ENCODE measurements at places on chromosomes 3 and 15.

- no peaks in the 10 kb centered on the region for H3K27me3 ChIP-seq
- no peak for DNase-seq
- peaks cover 15% of the 10 kb centered on the region for H3K36me3 ChIP-seq
- H3K27ac ChIP-seq = no peak overlapping the region
These were observed 5.6 kb upstream of the ZBTB47 start for GRCh38 chr3:42647821-42648459.

GRCh38 chr15:52808996-52809395 lies 18.9 kb upstream of the ONECUT1 start:
- H3K27me3 ChIP-seq = peaks cover 11% of the 10 kb centered on the region
- no peak for DNase-seq
- H3K4me1 ChIP-seq = peaks cover 19% of the 10 kb centered on the region
- no peaks in the 10 kb centered on the region for H3K36me3 ChIP-seq
- no peak overlapping the region for H3K4me3 ChIP-seq
- no peak overlapping the region for H3K27ac ChIP-seq

DNA sequence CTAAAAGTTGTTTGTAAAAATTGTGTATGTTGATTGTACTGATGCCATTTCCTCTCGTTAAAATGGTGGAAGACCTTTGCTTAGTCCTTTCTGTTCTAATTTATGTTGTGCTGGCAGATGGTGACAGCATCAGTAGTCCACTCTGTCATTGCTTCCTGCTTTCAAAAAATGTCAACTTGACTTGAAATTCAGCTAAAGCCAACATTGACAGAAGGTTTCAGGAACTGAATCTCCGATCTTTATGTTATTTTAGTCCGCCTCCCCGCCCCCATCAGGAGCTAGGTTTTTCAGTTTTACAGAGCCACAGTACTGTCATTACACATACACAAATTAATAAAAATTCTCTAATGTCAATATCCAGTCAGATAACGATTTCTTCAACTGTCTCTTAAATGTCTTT lies 1.5 kb downstream of the CEP63 start:
- no peak for DNase-seq
- H3K4me1 ChIP-seq = peaks cover 52% of the 10 kb centered on the region
- H3K27me3 ChIP-seq = no peaks in the 10 kb centered on the region
- H3K27ac ChIP-seq = peak overlapping the region; percentile 98
- H3K4me3 ChIP-seq = no peak overlapping the region

DNA sequence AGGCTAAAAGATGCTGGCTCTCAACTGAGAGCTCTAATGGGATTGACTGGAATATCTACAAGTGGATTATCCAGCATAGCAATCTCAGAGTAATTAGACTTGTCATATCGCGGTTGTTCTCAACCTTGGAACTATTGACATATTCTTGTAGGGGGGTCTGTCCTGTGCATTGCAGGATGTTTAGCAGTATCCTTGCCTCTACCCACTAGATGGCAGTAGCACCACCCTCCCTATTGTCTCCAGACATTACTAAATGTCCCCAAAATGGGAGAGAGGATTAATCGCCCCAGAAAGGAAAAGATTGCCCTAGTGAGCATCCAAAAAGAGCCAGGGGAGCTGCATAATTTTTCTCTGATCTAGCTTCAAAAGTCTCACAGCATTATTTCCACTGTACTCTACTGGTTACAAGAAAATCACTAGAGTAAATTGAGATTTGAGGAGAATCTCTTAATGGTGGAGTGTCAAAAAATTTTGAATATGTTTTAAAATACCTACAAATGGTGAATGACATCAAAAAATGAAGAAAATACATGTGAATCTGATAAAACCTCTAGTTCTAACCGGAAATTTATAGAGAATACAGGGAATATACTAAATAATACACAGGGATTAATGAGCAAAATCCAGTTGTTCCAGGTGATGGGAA lies 388.2 kb upstream of the AGTR1 start:
- DNase-seq = no peak
- H3K4me3 ChIP-seq = no peak overlapping the region
- H3K27ac ChIP-seq = no peak overlapping the region
- H3K36me3 ChIP-seq = no peaks in the 10 kb centered on the region
- no peaks in the 10 kb centered on the region for H3K27me3 ChIP-seq

GRCh38 chr15:66921319-66921915 lies 144.0 kb upstream of the SMAD3 start:
- DNase-seq = no peak
- H3K27me3 ChIP-seq = no peaks in the 10 kb centered on the region
- H3K36me3 ChIP-seq = no peaks in the 10 kb centered on the region
- no peak overlapping the region for H3K27ac ChIP-seq
- H3K4me3 ChIP-seq = no peak overlapping the region

- H3K4me3 ChIP-seq = no peak overlapping the region
- no peak for DNase-seq
- H3K36me3 ChIP-seq = no peaks in the 10 kb centered on the region
- no peak overlapping the region for H3K27ac ChIP-seq
- no peaks in the 10 kb centered on the region for H3K27me3 ChIP-seq
- no peaks in the 10 kb centered on the region for H3K4me1 ChIP-seq
These were observed 54.9 kb downstream of the C3orf85 start for GRCh38 chr3:109191421-109191820.

DNA sequence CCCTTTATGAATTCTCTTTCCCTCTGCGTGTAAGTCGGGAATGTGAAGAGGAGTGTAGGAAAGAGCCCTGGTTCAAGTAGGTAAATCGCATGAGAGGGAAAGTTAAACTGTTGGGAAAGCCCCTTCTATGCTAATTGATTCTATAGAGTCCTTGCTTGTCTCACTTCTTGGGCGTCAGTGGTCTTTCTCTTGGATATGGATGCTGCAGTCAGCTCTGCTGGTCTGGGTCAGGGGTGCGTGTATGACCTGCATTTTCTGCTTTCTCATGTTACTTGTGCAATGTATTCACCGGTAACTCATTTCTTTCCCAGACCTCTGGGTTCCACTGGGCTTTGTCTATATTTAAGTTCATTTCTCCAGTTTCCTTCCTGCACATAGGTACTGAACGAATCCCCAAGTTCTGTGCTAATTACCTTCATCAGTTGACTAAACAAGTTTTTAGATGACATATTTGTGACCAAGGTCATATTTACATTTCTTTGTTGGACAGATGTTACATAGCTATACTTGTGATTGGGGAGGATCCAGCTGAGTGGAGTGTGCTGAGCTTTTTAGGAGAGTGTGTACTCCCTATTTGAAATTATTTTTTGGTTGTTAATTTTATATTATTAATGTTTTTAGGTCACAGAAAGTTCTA lies 1.4 kb downstream of the SETD5 start:
- H3K4me3 ChIP-seq = peak overlapping the region; percentile 81
- peak overlapping the region; percentile 100 for H3K27ac ChIP-seq
- H3K4me1 ChIP-seq = peaks cover 55% of the 10 kb centered on the region
- DNase-seq = no peak

GRCh38 chr3:137738710-137739109 lies 25.4 kb upstream of the SOX14 start:
- H3K4me3 ChIP-seq = no peak overlapping the region
- H3K36me3 ChIP-seq = no peaks in the 10 kb centered on the region
- DNase-seq = no peak
- H3K4me1 ChIP-seq = no peaks in the 10 kb centered on the region

DNA sequence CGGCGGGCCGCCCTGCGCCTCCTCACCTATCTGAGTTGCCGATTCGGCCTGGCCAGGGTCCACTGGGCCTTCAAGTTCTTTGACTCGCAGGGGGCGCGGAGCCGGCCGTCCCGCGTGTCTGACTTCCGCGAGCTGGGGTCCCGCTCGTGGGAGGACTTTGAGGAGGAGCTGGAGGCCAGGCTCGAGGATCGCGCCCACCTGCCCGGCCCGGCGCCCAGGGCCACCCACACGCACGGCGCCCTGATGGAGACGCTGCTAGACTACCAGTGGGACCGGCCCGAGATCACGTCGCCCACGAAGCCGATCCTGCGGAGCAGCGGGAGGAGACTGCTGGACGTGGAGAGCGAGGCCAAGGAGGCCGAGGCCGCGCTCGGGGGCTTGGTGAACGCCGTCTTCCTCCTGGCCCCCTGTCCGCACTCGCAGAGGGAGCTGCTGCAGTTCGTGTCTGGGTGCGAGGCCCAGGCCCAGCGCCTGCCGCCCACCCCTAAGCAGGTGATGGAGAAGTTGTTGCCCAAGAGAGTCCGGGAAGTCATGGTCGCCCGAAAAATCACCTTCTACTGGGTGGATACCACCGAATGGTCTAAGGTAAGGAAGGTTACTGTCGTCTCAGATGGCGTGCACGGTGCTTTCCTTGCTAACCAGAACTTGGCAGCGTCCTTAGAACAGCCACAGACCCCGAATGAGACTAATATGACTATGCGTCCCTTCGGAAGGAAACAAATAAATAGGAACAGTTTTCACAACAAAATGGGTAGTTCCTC lies 567 bp downstream of the TICRR start:
- peak overlapping the region; percentile 94 for H3K4me3 ChIP-seq
- H3K4me1 ChIP-seq = peaks cover 31% of the 10 kb centered on the region
- no peaks in the 10 kb centered on the region for H3K36me3 ChIP-seq
- DNase-seq = no peak
- peak overlapping the region; percentile 79 for H3K27ac ChIP-seq

- no peaks in the 10 kb centered on the region for H3K36me3 ChIP-seq
- H3K27me3 ChIP-seq = no peaks in the 10 kb centered on the region
- no peak overlapping the region for H3K4me3 ChIP-seq
- H3K4me1 ChIP-seq = no peaks in the 10 kb centered on the region
- no peak for DNase-seq
These were observed 132.1 kb upstream of the TMC3 start for GRCh38 chr15:81506071-81506470.

DNA sequence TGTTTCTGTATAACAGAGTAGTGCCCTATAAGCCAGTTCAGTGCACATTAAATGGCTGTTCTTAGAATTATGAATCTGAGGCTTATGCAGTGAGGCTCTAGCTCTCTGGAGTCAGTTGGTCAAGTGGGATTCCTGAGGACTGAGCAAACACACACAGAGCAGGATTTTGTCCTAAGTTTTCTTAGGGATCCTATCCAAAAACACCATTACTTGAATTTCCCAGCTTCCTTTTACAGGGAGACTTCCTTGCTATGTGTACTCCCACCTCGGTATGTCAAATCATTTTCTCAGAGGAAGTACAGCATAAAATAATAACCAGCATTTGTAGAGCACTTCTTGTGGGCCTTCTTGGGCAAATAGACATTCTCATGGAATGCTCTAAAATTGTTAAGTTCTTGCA lies 63.1 kb upstream of the GOLGA6B start:
- H3K27me3 ChIP-seq = no peaks in the 10 kb centered on the region
- H3K4me1 ChIP-seq = no peaks in the 10 kb centered on the region
- no peak for DNase-seq
- H3K27ac ChIP-seq = no peak overlapping the region
- no peak overlapping the region for H3K4me3 ChIP-seq

- H3K36me3 ChIP-seq = no peaks in the 10 kb centered on the region
- peak overlapping the region; percentile 74 for H3K27ac ChIP-seq
- peak overlapping the region; percentile 10 for H3K4me3 ChIP-seq
- no peaks in the 10 kb centered on the region for H3K27me3 ChIP-seq
- peak; percentile 57 for DNase-seq
These were observed 25.3 kb downstream of the ANP32A start for GRCh38 chr15:68795298-68795848.

DNA sequence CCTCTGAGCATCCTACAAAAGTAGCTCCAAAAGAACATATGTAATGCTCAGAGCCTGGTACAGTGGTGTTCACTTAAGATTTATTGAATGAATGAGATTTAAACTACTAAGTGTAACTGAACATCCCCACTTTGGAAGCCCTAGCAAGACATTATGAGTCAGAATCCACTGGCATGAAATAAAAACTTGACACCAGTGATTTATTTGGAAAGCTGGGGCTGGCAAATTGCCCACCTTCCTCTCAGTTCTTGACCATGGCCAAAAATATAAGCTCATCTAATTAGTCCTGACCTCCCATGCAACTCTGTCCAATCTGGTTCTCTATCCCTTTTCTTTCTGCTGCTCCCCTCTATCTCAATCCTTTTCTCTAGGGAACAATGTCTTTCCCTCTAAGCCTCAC lies 418.0 kb downstream of the PLCL2 start:
- no peaks in the 10 kb centered on the region for H3K27me3 ChIP-seq
- H3K4me1 ChIP-seq = peaks cover 7% of the 10 kb centered on the region
- DNase-seq = no peak
- H3K36me3 ChIP-seq = no peaks in the 10 kb centered on the region
- no peak overlapping the region for H3K4me3 ChIP-seq

DNA sequence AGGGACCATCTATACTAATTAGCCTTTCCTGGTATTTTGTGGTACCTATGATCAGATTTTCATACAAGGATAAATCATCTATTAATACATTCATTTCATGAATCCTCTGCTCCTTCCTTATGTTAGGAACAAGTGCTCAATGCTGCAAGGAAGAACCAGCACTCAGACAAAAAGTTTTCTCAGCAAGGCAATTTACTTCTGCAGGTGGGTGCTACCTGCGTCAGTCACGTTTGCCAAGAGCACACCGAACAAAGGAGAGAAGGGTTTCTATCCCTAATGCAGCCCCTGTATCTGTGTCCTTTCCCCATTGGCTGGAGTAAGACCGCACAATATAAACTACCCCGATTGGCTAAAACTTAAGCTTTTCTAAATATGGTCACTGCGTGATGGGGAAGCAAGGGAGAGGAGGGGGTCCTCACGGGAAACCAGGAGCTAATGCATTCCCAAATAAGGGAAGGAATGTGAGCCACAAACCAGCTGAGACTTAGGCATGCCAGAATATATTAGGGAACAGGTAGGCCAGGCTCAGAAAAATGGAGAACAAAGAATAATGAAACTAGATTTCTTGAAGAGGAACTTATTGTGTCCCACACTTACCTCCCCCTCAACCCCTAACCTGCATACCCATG lies 76.5 kb downstream of the AQR start:
- H3K27me3 ChIP-seq = no peaks in the 10 kb centered on the region
- H3K4me3 ChIP-seq = no peak overlapping the region
- H3K27ac ChIP-seq = no peak overlapping the region
- no peak for DNase-seq
- peaks cover 99% of the 10 kb centered on the region for H3K36me3 ChIP-seq

- no peak overlapping the region for H3K4me3 ChIP-seq
- H3K27me3 ChIP-seq = no peaks in the 10 kb centered on the region
- DNase-seq = no peak
- peak overlapping the region; percentile 46 for H3K27ac ChIP-seq
These were observed 46.9 kb downstream of the ADCY5 start for GRCh38 chr3:123401836-123402530.

- H3K27ac ChIP-seq = no peak overlapping the region
- no peak overlapping the region for H3K4me3 ChIP-seq
- H3K27me3 ChIP-seq = no peaks in the 10 kb centered on the region
These were observed 30.9 kb downstream of the MYO9A start for GRCh38 chr15:72086920-72087648.

DNA sequence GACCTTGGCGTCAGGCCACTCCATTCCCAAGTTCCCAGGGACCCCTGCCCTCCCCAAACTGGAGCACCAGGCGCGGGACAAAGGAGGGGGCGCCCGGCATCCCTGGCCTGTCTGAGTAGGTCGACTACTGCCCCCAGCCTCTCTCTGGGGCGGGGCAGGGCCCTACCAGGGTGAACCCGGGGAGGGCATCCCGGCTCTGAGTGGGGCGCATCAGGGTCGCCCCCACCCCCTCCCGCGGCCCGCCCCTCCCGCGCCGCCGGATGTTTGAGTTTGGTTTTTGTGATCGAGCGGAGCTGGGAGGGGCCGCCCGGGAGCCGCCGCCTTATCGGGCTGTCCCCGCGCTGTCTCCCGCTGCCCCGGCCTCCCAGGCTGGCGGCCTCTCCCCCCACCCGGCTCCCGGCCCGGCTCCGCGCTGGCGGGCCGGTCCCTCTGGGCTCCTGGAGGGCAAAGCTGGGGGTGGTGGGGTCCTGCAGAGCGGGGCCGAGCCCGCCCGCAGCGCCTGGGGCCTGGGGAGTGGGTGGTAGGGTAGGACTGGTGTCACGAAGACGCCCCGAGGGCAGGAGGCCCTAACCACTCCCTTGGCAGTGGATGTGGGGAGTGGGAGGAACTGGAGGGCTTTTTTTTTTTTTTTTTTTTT lies 47.2 kb upstream of the SMAD6 start:
- DNase-seq = no peak
- peak overlapping the region; percentile 57 for H3K27ac ChIP-seq
- H3K36me3 ChIP-seq = no peaks in the 10 kb centered on the region
- H3K4me1 ChIP-seq = peaks cover 12% of the 10 kb centered on the region
- H3K27me3 ChIP-seq = no peaks in the 10 kb centered on the region
- peak overlapping the region; percentile 62 for H3K4me3 ChIP-seq
